Activated CD8-positive, alpha-beta memory T cell treated with anti-CD3 and anti-CD28 coated beads for 48 hours (primary cell): ENCODE measurements at places on chromosomes 16 and 17.

- no peak for DNase-seq
Observed at GRCh38 chr16:69017036-69017783, 88.2 kb upstream of the HAS3 start.

- DNase-seq = no peak
Observed at GRCh38 chr17:62790564-62790986, 17.5 kb downstream of the MARCHF10 start.

- no peak for DNase-seq
Observed at GRCh38 chr16:28569021-28569420, 15.3 kb downstream of the SGF29 start.

GRCh38 chr16:27322858-27323780 is 9.3 kb downstream of the IL4R start:
- no peak for DNase-seq

- no peak for DNase-seq
Observed at GRCh38 chr17:34847938-34848337, 113.3 kb downstream of the CCT6B start.

GRCh38 chr17:33179151-33179550 is 113.9 kb downstream of the ASIC2 start:
- DNase-seq = no peak

GRCh38 chr17:16922386-16923096 is 49.4 kb downstream of the TNFRSF13B start:
- DNase-seq = no peak

GRCh38 chr16:11914210-11915113 is 1.3 kb downstream of the GSPT1 start:
- no peak for DNase-seq

DNA sequence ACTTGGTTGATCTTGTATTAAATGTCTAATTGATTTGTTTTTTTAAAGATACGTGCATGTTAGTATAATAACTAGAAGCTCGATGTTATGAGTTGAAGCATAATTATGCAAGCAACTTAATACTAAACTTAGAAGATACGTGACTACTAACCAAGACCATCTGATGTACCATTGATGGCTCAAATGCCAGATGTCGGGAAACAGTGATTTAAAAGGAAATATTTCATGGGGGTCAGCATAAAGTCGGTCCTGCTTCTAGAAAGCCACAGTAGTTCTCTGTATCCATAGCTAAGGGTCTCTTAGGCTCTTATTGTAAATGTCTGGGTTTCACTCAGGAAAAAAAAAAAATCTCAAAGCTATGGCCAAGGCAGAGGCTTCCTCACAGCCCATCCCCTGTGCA is 61.2 kb upstream of the RBFOX1 start:
- no peak for DNase-seq

DNA sequence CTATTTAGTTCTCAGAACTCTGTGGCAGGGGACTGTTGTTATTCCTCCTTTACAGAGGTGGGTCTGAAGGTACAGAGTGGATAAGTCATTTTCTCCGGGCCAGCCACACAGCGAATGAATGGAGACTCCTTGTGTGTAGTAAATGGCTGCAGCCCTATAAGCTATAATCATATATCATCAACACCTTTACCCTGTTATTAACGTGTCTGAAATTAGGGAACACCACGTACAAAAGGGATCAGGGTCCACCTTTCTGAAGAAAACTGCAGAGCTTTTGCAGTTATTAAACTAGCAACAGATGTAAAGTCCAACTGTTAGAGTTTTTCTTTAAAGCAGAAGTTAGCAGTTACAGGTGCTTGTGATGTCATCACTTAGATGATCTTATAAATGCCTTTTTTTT is 696.7 kb downstream of the MAF start:
- DNase-seq = no peak

GRCh38 chr17:75459590-75460267 is 3.3 kb downstream of the TMEM94 start:
- DNase-seq = no peak

GRCh38 chr17:17156511-17156910 is 49.6 kb downstream of the PLD6 start:
- DNase-seq = no peak

GRCh38 chr17:78875363-78876093 is 27.5 kb downstream of the CEP295NL start:
- DNase-seq = no peak

- no peak for DNase-seq
Observed at GRCh38 chr16:47476654-47477345, 15.7 kb downstream of the PHKB start.

GRCh38 chr16:64305663-64306062 is 816.2 kb downstream of the CDH11 start:
- DNase-seq = no peak

- DNase-seq = no peak
Observed at GRCh38 chr16:8103649-8104289, 486.5 kb downstream of the TMEM114 start.

GRCh38 chr16:51987519-51987918 is 559.4 kb downstream of the TOX3 start:
- no peak for DNase-seq

GRCh38 chr16:1674751-1675664 is 3.1 kb upstream of the JPT2 start:
- no peak for DNase-seq

DNA sequence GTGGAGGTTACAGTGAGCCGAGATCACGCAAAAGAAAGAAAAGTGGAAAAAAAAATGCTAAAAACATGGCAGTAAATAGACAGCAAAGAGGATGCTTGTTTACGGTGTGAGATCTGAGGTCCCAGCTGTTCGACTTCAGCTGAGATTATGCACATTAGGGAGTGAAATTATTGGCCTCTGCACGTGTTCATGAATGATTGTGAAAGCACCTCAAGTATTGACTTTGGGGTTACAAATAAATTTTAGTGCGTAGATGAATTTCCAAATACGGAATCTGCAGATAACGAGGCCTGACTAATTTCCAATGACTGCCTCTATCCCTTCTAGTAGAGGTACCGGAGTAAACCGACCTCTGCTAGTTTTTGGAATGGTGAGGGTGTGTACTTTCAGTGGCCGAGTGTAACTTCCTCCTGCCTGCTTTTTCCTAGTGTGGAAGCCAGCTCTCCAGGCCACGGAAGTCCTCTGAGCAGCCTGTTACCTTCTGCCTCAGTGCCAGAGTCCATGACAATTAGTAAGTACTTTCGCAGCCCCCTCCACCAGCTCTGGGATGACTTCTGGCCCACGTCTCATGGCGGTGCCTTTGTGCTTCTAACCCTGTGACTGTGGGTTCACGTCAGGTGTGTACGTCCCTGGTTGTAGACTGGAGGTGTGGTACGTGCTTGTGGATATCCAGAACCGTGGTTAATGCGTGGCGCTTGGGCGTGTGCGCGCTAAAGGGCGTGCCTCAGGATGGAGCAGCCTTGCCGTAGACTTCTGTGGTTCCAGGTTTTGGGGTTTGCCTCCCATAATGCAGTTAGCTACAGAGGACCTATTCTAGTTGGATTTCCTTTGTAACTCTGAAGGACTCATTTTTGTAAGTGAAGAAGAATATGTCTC is 102.1 kb downstream of the SNX29 start:
- no peak for DNase-seq

GRCh38 chr17:19299214-19299747 is 62.1 kb downstream of the EPN2 start:
- no peak for DNase-seq

DNA sequence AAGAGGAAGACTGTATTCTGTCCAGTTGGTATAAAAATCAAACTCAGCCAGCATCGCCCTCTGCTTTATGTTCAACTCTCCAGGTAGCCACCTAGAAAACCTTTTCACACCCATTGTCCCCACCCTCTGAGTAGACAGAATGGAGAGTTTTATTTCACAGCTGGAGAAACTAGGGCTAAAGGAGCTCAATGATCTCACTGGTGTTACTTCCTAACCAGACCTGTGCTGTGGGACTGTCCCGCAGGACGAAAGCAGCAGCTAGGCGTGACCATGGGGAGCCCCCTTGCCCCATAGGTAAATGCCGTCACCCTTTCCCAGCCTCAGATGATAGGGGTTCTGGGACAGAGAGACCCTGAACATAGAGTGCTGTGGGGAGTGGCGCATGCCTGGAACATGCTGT is 67.7 kb downstream of the CYLD start:
- no peak for DNase-seq

DNA sequence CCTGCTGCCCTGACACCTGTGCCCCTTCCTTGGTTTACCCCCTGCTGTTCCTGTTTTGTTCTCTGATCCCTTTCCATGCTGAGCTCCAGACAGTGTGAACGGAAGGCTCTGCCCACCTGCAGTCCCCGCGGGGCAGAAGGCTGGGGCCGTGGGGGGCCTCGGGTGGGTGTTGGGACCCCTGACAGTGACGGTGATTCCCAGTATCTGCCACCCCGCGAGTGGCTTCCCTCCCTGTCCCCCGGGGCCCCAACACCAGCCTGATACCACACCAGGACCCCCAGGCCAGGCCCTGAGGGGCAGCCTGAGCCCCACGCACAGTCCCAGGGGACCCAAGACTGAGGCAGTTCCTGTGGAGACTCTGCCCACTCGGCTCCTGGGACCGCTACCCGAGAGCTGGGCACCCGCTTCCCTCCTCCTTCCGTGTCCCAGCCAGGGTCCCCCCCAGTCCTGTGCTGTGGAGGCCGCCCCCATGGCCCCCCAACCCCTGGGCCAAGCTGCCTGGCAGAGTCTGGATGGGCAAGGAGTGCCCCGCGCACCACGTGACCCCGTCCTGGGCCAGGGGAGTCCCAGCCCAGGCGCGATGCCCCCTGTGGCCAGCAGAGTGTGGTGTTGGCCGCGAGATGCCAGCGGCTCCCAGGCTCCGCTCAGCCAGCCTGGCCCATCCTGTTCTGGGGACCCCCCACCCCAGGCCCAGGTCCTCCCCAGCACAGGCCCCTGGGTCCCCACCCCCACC is 10.0 kb upstream of the C1QTNF8 start:
- DNase-seq = no peak

GRCh38 chr16:49940464-49941224 is 84.4 kb upstream of the CNEP1R1 start:
- no peak for DNase-seq

GRCh38 chr17:18319604-18320256 is 4.6 kb downstream of the SMCR8 start:
- DNase-seq = no peak

DNA sequence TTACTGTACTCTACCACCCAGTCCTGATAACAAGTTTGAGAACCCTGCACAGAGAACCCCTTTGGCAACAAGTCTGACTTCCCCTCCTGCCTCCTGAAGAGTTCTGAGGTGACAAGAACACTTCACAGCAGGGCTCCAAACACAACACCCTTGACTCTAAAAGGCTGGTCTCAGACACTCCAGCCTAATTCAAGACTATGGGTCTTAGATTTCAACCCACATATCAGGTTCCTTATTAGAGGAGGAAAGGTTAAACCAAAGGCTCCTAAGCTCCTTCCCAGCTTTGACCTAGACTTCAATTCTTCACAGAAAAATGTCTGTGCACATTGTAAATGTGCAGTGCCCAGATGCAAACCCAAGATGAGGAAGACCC is 23.0 kb downstream of the RANBP10 start:
- no peak for DNase-seq

DNA sequence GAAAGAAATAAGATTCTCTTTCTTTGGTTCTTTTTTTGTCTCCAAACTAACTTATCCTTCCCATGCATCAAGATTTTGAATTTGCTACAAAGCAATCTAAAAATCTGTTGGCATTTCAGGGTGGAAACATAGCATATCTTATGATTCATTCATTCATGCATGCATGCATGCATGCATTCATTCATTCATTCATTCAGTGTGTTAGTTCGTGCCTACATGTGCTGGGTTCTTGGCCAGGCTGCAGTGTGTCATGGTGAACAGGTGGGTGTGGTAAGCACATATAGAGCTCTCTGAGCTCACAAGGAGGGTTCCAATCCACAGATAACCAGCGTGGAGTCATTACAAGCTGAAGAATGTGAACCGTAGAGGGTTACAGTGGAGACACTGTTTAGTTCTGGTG is 410.4 kb downstream of the CPPED1 start:
- DNase-seq = no peak

DNA sequence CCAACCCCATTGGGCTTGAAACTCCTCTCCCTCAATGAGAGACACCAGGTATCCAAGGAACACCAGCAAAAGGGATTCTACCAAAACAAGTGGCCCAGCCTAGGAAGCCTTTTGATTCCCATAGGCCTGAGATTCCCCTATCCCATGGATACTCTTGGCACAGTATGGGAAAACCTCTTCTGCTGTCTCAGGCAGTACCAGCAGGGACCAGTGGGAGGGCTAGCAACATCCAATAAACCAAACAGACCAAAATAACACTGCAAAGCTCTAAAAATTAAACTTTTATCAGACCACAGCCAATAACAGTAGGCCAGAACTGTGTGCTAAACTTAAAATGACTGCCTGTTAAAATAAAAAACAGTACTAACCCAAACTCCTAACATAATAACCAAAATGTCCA is 153.9 kb upstream of the CES5A start:
- no peak for DNase-seq

- no peak for DNase-seq
Observed at GRCh38 chr17:18176176-18176575, 7.5 kb upstream of the ALKBH5 start.

GRCh38 chr17:70636517-70637133 is 467.3 kb downstream of the KCNJ2 start:
- DNase-seq = no peak

GRCh38 chr17:18379246-18380146 is 1.9 kb downstream of the EVPLL start:
- DNase-seq = no peak

DNA sequence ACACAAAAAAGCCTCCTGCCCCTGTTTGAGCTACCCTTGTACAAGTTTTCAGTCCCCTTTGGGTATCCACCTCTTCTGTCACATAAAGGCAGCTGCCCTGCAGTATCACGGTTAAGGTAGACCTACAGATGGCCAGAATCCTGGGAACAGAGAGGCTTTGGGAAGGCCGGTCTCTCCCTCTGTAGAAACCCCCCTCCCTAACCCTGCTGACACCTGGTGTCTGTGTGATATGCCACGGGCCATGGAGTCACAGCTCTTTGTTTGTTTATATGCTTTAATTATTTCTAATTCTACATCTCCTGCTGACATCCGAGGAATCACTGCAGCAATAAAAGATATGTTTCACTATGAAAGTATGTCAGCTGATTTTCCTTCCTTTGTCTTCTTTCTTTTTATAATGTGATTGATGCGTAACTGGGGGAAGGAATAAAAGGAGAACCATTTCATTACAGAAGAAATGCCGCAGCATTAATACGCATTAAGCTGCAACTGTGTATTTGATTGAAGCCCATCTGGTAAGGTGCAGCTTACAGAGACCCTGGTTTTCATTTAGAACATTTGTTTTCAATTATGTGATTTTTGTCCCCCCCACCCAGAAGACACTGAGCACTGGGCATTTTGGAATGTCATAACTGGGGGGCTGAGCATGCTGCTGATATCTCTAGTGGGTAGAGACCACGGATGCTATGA is 142.1 kb downstream of the SLC39A11 start:
- no peak for DNase-seq

- no peak for DNase-seq
Observed at GRCh38 chr17:16155536-16155935, 59.8 kb downstream of the NCOR1 start.
